ENCODE measurements at places on chromosomes 7 and 10. TPM values are rescaled to one million over a fixed set of nuclear protein-coding genes. Genes with fewer than 3 reads are reported as not detected.

GRCh38 chr7:36506130-36506798, 116.6 kb downstream of the ANLN start:
- no peak overlapping the region for H3K4me3 ChIP-seq
- H3K27ac ChIP-seq: no peak overlapping the region
- H3K4me1 ChIP-seq: 0 out of 2 replicates have a peak, but pooled peaks cover 4% of the 10 kb centered on the region
- H3K27me3 ChIP-seq: no peaks in the 10 kb centered on the region

- H3K27ac ChIP-seq: no peak overlapping the region
- DNase-seq: no peak
- H3K4me3 ChIP-seq: no peak overlapping the region
Measured at GRCh38 chr7:144386741-144387140, 16.8 kb downstream of the NOBOX start.

DNA sequence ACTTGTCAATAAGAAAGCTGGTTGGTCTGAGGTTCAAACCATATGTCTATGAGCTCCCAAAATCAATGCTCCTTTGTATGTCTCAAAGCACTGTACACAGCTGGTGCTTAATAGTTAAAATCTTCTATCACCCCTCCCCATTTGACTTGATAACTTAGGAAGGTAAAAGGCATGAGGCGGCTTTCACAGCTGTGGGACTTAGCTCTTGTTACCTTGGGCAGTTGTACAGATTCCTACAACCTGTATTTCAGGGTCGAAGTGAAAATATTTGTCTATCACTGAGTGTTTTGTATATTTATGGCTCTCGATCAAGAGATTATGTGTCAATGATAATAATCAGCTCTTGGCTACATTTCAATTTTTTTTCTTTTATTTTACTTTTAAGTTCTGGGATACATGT, 992 bp upstream of the KIFBP start:
- peaks cover 18% of the 10 kb centered on the region for H3K36me3 ChIP-seq
- no peak overlapping the region for H3K4me3 ChIP-seq
- H3K27me3 ChIP-seq: no peaks in the 10 kb centered on the region
- DNase-seq: no peak
- no peaks in the 10 kb centered on the region for H3K4me1 ChIP-seq

Gene SPDYE2B
- total RNA-seq: not detected

Gene MAGI2
- 1.8 TPM for total RNA-seq

Gene IFIT2
- total RNA-seq: 0.28 TPM

Gene MKI67
- 90.0 TPM for total RNA-seq

Data from SJCRH30 (cell line).